ENCODE measurements at places on chromosomes 6 and 20. TPM values are rescaled to one million over a fixed set of nuclear protein-coding genes. Genes with fewer than 3 reads are reported as not detected.
A peak's percentile ranks its signal among the peaks of the same experiment; 100 is the strongest.

NRSN1 gene
- not detected for total RNA-seq

HLA-DPB1 gene
- total RNA-seq = 21.3 TPM

CDH4 gene
- not detected for total RNA-seq

PCNA gene
- 59.0 TPM for total RNA-seq

HLA-DRB5 gene
- 26.7 TPM for total RNA-seq

RIPK1 gene
- 30.6 TPM for total RNA-seq

IPCEF1 gene
- total RNA-seq = 0.90 TPM

CD40 gene
- total RNA-seq = 2.8 TPM

- no peaks in the 10 kb centered on the region for H3K27me3 ChIP-seq
- no peaks in the 10 kb centered on the region for H3K4me1 ChIP-seq
- H3K27ac ChIP-seq = no peak overlapping the region
- DNase-seq = no peak
These were observed 60.3 kb downstream of the ADGRG6 start for GRCh38 chr6:142361779-142362750.

DNA sequence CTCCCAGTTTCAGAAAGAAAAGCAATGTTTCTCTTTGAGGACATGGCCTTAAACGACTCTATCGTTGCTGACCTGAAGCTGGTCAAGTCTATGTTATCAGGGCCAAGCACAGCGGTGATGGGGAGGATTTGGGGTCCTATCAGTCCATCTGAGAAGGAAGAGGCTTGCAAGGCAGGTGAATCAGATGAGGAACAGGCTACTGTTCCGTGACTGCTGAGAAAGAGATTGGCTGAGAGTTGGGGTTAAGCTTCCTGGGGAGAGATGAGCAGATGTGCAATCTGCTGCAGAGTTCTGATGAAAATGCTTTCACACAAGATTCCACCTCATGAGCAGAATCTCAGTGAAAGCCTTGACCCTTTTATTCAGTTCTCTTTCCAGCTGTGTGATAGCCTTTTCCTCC is 168.3 kb upstream of the STMND1 start:
- no peak overlapping the region for H3K27ac ChIP-seq
- DNase-seq = no peak
- no peaks in the 10 kb centered on the region for H3K36me3 ChIP-seq

DNA sequence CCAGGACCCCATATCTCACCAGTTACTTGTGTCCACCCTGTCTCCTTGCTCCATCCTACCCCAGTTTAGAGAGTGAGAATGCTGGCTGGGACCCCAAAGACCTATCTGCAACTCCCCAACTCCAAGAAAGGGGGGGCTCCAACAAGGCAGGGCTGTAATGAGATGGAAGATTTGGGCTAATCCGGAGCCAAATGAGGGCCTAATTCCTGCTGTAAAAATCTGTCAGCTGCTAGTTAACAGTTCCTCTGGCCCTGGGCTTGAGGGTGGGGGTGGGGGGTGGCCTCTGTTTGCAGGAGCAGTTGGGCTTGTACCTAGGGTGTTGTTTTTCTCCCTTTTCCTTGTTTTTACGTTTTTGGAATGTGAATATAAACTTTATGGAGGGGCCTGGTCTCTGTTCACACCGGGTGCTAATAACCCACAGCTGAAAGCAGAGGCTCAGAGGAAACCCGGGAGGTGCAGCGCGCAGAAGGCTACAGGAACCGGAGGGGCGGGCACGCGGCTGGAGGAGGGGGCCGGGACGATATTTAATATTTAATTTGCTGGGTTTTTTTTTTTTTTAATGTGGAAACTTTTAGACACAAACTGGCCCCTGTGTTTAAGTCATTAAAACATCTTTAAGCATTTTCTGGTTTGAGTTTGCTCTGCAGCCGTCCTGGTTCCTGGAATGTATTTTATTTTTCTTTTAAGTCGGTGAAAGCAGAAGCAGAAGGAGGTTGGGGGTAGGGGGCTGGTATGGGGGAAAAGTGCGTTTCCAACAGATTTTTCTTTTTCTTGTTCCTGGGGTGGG is 70.7 kb downstream of the NCR2 start:
- no peak overlapping the region for H3K27ac ChIP-seq
- H3K4me3 ChIP-seq = no peak overlapping the region
- no peaks in the 10 kb centered on the region for H3K27me3 ChIP-seq
- H3K36me3 ChIP-seq = no peaks in the 10 kb centered on the region

- no peaks in the 10 kb centered on the region for H3K27me3 ChIP-seq
- DNase-seq = no peak
- H3K4me3 ChIP-seq = no peak overlapping the region
- H3K4me1 ChIP-seq = no peaks in the 10 kb centered on the region
- no peaks in the 10 kb centered on the region for H3K36me3 ChIP-seq
These were observed 105.7 kb upstream of the QKI start for GRCh38 chr6:163308629-163309440.

DNA sequence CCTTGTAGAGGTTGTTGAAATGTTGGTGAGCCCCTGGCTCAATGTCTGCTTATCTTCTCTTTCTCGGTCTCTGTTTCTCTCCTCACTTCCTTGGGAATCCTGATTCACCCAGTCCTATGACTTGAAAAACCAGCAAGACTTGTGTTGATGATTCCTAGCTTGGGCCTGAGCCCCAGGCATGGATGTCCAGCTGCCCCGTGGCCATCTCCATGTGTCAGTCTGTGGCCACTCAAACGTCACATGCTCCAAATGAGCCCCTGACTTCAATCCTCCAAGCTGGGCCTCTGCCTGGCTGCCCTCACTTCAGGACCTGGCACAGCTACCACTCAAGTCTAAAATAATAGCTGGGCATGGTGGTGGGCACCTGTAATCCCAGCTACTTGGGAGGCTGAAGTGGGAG is 81.0 kb downstream of the SRC start:
- H3K27ac ChIP-seq = no peak overlapping the region
- H3K27me3 ChIP-seq = no peaks in the 10 kb centered on the region
- no peak for DNase-seq
- H3K4me1 ChIP-seq = no peaks in the 10 kb centered on the region

- no peak overlapping the region for H3K4me3 ChIP-seq
- no peak for DNase-seq
- no peaks in the 10 kb centered on the region for H3K4me1 ChIP-seq
These were observed 46.4 kb downstream of the VGLL2 start for GRCh38 chr6:117311726-117312125.

DNA sequence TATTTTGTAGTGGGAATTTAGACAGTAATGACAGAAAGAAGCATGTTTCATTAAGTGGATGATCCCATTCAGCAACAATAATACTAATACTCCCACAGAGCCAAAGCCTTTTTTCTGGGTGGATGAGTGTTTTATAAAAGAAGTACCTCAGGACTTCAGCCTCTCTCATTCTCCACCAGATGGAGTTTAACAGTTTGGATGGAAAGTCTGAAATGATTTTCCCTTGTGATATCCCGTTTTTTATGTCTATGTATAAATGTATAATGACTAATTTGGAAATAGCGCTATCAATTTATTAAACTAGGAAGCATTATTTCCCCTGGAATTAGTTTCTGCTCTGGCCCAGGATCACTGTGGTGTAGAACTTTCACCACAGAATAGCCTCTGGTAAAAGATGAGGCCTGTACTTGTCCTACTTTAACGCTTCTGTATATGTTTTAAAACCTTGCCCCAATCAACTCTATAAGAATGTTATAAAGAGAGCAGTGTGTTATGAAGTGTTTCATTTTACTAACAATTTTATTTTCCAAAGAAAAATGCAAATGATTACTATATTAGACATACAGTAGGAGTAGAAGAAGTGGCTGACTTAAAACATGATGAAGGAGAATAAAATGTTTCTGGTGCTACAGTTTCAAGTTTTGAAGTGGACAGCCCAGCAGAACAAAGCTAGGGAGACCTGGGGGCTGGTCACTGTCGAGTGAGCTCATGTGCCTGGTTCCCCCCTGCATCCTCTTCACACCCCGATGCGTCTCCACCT is 135.6 kb downstream of the HIVEP1 start:
- H3K27ac ChIP-seq = no peak overlapping the region
- H3K4me1 ChIP-seq = no peaks in the 10 kb centered on the region
- H3K36me3 ChIP-seq = no peaks in the 10 kb centered on the region
- no peaks in the 10 kb centered on the region for H3K27me3 ChIP-seq
- H3K4me3 ChIP-seq = no peak overlapping the region
- no peak for DNase-seq

GRCh38 chr6:26232940-26233648 is 131.9 kb upstream of the BTN3A2 start:
- H3K4me3 ChIP-seq = peak overlapping the region; percentile 61
- H3K4me1 ChIP-seq = no peaks in the 10 kb centered on the region
- no peak for DNase-seq
- H3K27ac ChIP-seq = peak overlapping the region; percentile 89

GRCh38 chr6:107488875-107489635 is 862 bp upstream of the SOBP start:
- DNase-seq = peak; percentile 33
- peak overlapping the region; percentile 50 for H3K27ac ChIP-seq
- peak overlapping the region; percentile 59 for H3K4me3 ChIP-seq
- peaks cover 39% of the 10 kb centered on the region for H3K27me3 ChIP-seq
- H3K4me1 ChIP-seq = peaks cover 11% of the 10 kb centered on the region

DNA sequence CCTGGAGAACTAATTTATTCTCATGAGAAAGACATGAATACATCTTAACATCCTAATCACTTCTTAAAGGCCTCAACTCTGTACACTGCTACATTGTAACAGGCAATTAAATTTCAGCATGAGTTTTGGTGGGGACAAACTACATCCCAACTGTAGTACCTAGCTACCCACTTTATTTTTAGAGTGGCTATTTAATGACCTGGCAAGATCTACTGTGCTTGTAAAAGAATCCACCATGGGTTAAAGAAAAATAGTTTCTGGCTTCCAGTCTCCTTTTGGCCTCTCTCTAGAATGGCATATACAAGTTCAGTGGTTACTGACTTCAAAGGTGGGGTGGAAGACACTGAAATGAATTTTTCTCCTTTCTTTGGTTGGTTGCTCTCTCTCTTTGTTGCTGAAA is 193.9 kb downstream of the ESR1 start:
- H3K27ac ChIP-seq = no peak overlapping the region
- H3K36me3 ChIP-seq = no peaks in the 10 kb centered on the region
- no peaks in the 10 kb centered on the region for H3K27me3 ChIP-seq
- H3K4me1 ChIP-seq = no peaks in the 10 kb centered on the region
- no peak overlapping the region for H3K4me3 ChIP-seq

DNA sequence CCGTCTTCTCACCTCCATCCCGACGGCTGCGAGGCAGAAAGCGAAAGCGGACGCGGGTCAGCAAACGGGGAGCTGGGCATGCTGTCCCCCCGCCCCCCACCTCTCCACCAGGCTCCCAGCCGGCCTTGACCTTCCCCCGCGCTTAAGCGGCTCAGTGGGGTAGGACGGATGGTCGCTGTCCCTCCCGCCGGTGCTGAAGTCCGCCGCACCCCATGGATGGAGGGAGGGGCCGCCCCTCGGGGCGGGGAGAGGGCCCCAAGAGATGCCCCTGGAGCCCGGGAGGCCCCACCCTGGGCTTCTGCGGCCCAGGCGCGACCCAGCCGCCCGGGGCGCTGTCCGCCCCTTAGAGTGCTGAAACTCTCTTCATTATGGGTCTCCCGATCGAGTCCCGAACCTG is at the start of gene KCNB1:
Gene KCNB1 (minus strand): TSS at position 48 of the 397 bp plus-strand sequence. CDS start 188 bp downstream, outside the sequence.
- no peaks in the 10 kb centered on the region for H3K4me1 ChIP-seq
- no peak within 1 kb of the TSS for H3K4me3 ChIP-seq
- no peak within 1 kb of the TSS for H3K27ac ChIP-seq

DNA sequence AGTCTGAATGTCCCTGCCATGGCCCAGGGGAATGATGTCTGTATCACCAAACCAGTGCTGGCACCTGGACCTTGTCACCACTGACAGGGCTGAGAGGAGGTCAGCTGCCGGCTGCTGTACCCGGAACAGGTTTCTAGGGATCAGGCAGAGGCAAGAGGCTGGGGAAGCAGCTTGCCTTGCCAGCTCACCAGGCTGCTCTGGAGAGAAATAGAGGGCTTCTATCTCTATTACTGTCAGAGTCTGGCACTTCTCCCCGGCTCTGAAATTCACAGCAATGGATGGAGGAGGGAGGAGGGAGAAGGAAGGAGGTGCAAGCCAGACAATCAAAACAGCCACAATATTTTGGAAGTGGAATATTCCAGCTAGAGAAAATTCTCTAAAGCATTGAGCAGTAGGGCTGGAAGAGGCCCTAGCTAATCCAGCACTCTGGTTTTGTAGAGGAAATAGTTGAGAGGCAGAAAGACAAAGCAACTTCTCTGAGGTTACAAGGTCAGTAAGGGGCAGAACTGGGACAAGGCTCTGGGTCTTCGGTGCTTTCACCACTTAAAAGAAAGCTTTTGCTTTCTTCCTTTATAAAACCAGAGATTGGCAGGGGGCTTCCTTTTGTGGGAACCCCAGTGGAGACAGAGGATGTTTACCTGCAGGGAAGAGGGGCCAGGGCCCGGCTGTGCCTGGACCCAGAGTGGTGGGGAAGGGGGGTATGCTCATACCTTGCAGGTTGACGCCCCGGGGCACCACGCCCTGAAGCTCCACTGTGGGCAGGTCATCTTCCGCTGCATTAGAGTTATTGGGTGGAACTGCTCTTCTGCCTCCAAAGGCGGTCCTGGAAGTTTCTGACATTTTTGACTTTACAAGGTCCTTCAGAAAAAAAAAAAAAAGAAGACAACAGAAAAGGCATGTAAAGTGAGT is 2.4 kb downstream of the F13A1 start:
- DNase-seq = no peak
- no peak overlapping the region for H3K27ac ChIP-seq
- no peaks in the 10 kb centered on the region for H3K36me3 ChIP-seq
- no peak overlapping the region for H3K4me3 ChIP-seq

DNA sequence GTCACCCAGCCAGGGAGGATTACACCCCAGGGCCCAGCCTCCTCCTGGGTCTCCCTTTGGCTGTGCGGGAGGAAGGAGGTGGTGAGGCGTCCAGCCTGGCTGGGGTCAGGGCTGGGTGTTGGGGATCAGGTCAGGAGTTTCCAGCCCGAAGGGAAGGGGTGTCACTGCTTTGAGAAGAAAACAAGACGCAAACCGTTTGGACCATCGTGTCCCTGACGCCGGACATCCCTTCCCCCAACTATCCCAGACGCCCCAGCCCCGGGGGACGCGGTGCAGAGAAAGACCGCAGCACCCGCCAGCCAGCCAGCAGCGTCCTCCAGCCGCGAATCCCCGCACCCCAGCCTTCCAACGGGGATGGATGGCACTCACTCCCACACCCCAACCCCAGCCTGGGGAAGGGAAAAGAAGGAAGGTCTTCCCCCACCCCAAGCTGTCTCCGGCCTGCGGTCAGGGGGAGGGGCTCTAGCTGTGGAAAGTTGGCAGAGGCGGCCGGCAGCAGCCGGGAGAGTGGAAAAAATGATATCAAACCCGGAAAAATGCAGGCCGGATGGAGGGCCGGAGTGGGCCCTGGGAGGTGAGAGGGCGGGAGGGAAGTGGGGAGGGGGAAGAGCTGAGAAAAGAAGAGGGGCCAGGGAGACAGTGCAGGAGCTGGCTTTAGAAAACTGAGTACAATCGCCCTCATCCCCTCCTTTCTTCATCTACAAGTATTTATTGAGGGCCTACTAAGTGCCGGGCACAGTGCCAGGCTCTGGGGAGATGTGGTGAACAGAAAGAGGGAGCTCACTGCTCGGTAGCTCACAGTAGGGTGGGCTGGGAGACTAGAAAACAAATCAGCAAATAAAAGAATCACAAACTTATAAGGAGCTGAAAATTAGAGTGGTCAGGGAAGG is 10.6 kb downstream of the REM1 start:
- peak; percentile 58 for DNase-seq
- no peak overlapping the region for H3K4me3 ChIP-seq
- H3K36me3 ChIP-seq = no peaks in the 10 kb centered on the region

- peaks cover 21% of the 10 kb centered on the region for H3K4me1 ChIP-seq
- peak; percentile 82 for DNase-seq
- no peaks in the 10 kb centered on the region for H3K27me3 ChIP-seq
- H3K36me3 ChIP-seq = no peaks in the 10 kb centered on the region
- no peak overlapping the region for H3K4me3 ChIP-seq
These were observed 62.5 kb downstream of the PYGB start for GRCh38 chr20:25310268-25310920.

GRCh38 chr6:128114164-128114563 is 213.3 kb upstream of the THEMIS start:
- no peak overlapping the region for H3K27ac ChIP-seq
- H3K4me3 ChIP-seq = no peak overlapping the region
- H3K36me3 ChIP-seq = no peaks in the 10 kb centered on the region
- peaks cover 3% of the 10 kb centered on the region for H3K4me1 ChIP-seq
